Motor neuron (in vitro differentiated cells): ENCODE measurements at places on chromosomes 7 and 10. TPM values are rescaled to one million over a fixed set of nuclear protein-coding genes. Genes with fewer than 3 reads are reported as not detected.

DNA sequence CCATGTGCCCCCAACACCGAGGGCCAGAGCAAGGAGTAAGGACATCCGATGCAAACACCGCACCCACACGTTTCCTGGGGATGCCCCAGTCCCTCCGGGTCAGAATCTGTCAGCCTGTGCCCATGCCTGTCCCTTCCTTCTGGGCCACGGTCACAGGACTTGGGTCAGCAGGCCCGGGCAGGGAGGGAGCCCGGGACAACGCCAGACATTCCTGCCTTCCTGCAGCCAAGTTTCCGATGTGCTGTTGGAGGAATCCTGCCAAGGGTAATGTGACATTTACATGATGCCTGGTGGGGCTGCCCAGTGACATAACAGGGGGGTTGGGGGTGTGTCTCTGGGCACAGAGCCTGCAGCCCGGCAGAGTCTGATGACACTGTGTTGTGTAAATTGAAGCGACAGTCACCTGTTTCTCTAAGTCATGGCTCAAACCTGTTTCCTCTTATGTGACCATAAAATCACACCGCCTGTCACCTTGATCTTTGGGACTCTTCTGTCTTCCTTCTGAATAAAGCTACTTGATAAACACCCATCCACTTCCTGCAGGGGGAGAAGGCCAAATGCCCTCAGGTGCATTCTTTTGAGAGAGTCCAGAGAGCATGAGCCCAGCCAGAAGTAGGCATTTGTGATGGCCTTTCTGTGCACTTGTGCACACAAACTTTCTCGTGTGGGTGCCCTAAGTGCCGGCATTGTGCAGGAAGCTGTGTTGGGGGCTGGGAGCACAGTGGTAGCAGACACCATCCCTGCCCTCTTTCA lies 175.3 kb upstream of the RHEB start:
- peak; percentile 3 for ATAC-seq

- no peak for ATAC-seq
Measured at GRCh38 chr7:152511736-152512135, 75.9 kb upstream of the KMT2C start.

GRCh38 chr10:32104181-32104580 lies 48.0 kb upstream of the KIF5B start:
- ATAC-seq, result no peak

- no peak for ATAC-seq
Measured at GRCh38 chr7:2461268-2462026, 14.8 kb downstream of the GRIFIN start.

- ATAC-seq, result no peak
Measured at GRCh38 chr7:66321283-66321682, 116.1 kb downstream of the TPST1 start.

DNA sequence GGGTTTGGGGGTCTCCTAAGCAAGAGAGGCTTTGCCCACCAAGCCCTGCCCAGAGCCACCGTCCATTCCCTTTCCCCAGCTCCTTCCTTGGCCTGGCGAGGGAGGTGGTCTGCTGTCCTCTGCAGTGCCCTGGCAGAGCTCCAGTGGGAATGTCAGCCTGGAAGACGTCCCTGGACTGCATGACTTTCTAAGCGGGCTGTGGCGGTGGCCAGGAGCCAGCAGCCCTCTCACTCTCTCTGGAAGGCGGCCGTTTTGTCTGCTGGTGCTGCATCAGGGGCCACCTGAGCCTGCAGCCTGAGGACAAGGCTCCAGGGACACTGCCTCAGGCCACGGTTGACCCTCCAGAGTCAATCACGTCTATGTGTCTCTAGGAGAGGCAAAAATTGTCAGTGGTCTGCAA lies 271.0 kb downstream of the SKAP2 start:
- ATAC-seq, result no peak

DNA sequence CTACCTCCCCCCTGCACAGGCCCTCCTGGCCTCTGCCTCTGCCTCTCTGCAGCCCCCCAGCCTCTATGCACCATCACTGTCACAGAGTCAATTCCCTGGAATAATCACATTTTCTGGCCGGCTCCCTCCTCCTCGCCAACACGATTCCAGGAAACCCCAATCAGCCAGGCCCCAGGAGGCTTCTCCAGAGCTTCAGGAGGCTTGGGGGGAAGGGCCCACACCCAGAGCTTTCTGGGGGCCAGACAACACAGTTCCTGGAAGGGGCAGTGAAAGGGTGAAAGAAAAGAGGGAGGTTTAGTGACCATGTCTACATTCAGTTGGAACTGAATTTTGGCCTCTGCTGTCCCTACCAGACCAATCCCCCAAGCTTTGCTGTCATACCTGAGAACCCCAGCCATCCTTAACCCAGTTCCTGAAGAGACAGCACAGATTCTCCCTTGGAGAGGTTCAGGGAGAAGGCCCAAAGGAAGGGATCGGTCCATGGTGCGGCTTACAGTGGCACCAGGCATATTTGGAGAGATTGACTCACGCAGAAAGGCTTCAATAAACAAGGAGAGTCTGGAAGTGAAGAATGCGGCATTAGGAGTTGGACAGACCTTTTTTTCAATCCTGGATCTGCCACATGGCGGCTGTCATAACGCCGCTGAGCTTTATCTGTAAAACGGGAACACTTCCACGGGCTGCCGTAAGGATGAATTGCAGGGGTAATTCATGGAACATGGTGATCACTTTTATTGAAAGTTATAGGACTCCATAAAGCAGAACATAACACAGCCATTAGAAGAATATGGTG lies 89.0 kb downstream of the NEURL1 start:
- no peak for ATAC-seq

DNA sequence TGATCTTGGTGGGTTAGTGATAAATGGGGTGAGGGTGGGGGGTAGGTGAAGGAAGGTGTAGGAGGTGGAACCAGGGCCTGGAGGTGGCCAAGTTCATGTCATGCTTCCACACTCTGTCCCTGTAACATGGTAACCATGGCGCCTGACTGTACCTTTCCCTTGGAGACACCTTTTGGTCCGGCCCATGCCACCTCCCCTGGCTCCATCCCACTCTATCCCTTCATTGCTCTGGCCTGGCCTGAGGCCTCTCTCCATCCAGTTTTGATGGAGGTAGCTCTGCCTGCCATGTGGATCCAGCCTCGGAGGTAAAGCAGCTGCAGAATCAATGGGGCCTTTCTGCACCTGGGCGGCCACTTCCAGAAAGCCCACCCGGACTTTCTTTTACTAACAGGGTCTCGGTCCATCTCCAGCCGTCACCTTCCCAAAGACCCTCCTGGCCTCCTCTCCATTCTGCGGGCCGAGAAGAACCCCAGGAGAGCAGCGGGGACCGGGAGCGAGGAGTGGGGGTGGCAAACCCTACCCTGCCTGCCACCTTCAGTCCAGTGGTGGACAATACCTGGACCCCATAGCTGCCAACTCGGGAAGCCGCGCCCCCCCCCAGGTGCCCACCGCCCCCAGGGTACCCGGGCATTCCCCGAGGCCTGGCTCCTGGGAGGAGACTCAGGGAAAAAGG lies 504 bp upstream of the TRRAP start:
- ATAC-seq, result no peak

GRCh38 chr10:46227571-46227935 lies 59.2 kb upstream of the ANTXRL start:
- ATAC-seq, result no peak

DNA sequence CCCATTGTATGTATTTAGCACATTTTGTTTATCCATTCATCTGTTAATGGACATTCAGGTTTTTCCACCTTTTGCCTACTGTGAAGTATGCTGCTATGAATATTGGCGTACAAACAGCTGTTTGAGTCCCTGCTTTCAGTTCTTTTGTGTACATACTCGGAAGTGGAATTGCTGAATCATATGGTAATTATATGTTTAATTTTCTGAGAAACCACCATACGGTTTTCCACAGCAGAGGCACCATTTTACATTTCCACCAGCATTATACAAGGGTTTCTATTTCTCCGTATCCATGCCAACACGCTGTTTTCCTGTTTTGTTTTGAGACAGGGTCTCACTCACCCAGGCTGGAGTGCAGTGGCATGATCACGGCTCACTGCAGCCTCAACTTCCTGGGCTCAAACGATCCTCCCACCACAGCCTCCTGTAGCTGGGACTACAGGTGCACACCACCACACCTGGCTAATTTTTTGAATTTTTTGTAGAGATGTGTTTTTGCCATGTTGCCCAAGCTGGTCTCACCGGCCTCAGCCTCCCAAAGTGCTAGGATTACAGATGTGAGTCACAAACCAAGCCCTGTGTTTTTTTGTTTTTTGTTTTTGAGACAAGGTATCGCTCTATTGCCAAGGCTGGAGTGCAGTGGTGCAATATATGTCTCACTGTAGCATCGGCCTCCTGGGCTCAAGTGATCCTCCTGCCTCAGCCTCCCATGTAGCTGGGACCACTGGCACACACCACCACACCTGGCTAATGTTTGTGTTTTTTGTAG lies 22.1 kb upstream of the FBXW4 start:
- no peak for ATAC-seq

DNA sequence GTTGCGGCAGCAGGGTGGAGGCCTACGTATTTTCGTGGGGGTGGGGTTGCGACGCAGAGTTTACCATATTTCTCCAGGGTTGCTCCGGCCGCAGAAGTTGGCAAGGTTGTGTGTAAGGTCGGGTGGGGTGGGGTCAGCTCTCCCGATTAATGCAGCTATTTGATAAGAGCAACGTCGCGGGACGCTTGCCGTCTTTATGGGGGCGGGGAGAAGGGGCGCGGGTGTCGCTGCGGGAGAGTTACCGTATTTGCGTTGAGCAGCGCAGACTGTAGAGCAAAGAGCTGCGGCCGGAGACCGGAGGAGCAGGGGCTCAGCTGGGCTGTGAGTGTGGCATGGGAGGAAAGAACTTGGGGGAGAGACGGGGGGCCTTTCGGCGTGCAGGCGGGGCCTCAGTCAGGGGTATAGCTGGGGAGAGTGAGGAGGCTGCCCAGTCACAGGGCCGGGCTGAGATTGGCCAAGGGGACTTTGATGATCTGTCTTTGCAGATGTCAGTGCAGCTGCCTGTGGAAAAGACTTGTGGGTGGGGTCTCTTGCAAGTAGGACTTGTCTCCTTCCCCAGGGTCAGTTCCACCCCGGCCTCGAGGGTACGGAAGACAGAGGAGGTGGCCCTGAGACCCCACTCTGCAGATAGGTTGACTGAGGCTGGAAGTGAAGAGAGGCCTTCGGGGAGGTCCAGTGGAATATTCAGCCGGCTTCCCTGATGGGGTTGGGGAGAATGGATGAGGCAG lies 26.6 kb downstream of the ZNF775 start:
- ATAC-seq, result peak; percentile 37

DNA sequence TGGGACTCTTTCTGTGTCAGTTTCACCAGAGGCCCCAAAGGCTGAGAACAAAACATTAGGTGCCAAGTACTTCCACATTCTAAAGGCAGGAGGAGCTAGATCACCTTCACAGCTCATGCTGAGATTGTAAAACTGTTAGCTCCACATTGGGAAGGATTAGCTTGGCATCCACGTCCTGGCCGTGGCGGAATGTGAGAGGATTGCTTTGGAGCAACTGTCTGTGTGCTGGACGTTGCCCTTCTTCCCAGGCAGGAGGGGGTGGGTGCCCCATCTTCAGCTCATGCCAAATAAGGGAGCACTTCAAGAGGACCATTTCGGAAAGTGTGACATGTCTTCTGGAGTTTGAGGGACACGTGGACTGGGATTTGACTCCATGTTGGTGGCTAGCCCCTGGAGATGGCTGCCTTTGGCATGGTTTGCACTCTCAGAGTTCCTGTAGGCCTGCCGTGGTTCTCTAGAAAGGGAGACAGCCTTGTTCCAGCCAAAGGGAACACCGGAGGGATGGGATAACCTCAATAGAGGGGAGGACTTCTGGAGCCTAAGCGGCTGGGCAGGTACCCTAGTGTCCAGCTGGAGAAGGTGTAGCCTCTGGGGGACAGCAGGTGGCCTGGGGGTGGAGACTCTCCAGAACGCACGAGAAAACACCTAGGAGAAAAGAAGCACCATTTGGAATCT lies 19.9 kb upstream of the FMC1 start:
- no peak for ATAC-seq

- ATAC-seq, result no peak
Measured at GRCh38 chr10:31820778-31821369, 107.8 kb downstream of the ARHGAP12 start.

GRCh38 chr10:12594448-12594944 lies 245.1 kb downstream of the CAMK1D start:
- ATAC-seq, result no peak

DNA sequence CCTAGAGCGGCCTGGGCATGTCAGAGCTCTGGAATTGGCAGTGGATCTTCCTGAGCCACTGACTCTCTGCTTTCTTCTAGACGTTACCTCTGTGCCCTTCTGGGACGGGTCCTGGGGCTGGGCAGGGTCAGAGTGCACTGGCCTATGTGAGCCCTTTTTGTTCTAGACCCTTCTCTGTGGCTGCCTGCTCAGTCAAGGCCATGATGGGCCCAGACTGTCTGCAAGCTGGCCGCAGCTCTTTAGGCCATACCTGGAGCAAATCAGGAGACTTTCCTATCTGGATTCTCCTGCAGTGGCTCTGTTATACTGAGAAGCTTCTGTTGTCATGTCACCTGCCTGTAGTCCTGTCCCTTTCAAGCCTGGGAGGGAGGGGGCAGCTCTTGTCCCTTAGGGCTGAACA lies 70.1 kb downstream of the ADCY1 start:
- no peak for ATAC-seq

- ATAC-seq, result peak; percentile 38
Measured at GRCh38 chr7:90892213-90892612, 296.1 kb downstream of the CDK14 start.

GRCh38 chr7:144628176-144628575 lies 207.7 kb downstream of the TPK1 start:
- ATAC-seq, result no peak

DNA sequence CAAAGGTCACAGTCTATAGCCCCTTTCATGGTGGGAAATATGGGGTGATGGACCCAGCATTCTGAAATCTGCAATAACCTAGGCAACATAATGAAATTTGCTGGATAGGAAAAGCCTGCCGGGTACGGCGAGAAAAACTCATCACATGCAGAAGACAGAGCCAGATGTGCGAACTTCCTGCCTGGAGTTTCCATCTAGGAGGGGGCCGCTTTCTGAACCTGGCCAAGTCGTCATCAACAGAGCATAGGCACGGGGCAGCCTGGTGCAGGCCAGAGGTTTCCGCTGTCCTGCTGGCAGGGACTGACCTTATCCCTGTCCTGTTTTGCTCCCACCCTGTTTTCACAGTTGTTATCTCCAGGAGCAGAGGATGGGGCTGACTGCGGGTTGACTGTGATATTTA lies 27.4 kb downstream of the CCDC3 start:
- no peak for ATAC-seq

- no peak for ATAC-seq
Measured at GRCh38 chr10:80281292-80281691, 8.2 kb downstream of the MAT1A start.

DNA sequence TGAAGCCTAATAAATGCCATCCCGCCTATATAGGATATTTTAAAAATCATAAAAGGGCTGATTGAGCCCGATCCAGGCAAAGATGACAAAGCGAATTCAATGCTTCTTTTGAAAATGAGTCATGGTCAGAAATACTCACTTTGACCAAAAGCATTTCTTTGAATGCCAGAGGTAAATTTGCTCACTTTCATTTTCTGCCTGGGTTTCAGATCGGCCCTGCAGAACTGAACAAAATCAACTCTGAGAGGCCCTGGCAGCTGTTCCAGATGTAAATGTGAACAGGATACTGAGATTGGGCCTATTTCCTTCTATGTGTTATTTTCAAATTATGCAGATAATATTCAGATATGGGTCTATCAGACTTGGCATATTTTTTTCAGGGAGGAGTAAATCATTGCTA lies 114.8 kb upstream of the ARID5B start:
- ATAC-seq, result no peak

The PTPRN2 gene
- 19.7 and 21.6 TPM in 2 replicates for total RNA-seq

The KCNIP2 gene
- total RNA-seq, result 3.6 and 5.4 TPM in 2 replicates

The IL6 gene
- total RNA-seq, result 7.5 and 9.3 TPM in 2 replicates

The DNAJC12 gene
- total RNA-seq, result 56.7 and 57.0 TPM in 2 replicates

The SPDYE9 gene
- 0.78 and 1.0 TPM in 2 replicates for total RNA-seq

The UNC5B gene
- 16.5 and 17.8 TPM in 2 replicates for total RNA-seq

The ADAM12 gene
- total RNA-seq, result 1.5 and 2.3 TPM in 2 replicates

The ANKRD7 gene
- 1.1 and 1.4 TPM in 2 replicates for total RNA-seq

The ZNF25 gene
- total RNA-seq, result 34.4 and 34.7 TPM in 2 replicates

The AOC1 gene
- 1.2 TPM in 1 of 2 replicates, not detected in the other for total RNA-seq
